T-helper 1 cell (primary cell): ENCODE measurements at places on chromosomes 12 and 14.

GRCh38 chr12:105744371-105745058 is 394.2 kb downstream of the NUAK1 start:
- DNase-seq: no peak

- DNase-seq: no peak
Measured at GRCh38 chr12:180445-180844, 33.5 kb downstream of the SLC6A12 start.

GRCh38 chr12:111215881-111216280 is 153.0 kb downstream of the PHETA1 start:
- no peak for DNase-seq

GRCh38 chr12:28217805-28218204 is 27.5 kb downstream of the CCDC91 start:
- no peak for DNase-seq

GRCh38 chr12:107243341-107243740 is 150.0 kb upstream of the CRY1 start:
- no peak for DNase-seq

- no peak for DNase-seq
Measured at GRCh38 chr12:124094188-124094587, 121.2 kb downstream of the ZNF664 start.

- DNase-seq: no peak
Measured at GRCh38 chr12:14774906-14775635, 28.2 kb downstream of the WBP11 start.

- DNase-seq: no peak
Measured at GRCh38 chr14:79614448-79614847, 596.9 kb downstream of the DIO2 start.

DNA sequence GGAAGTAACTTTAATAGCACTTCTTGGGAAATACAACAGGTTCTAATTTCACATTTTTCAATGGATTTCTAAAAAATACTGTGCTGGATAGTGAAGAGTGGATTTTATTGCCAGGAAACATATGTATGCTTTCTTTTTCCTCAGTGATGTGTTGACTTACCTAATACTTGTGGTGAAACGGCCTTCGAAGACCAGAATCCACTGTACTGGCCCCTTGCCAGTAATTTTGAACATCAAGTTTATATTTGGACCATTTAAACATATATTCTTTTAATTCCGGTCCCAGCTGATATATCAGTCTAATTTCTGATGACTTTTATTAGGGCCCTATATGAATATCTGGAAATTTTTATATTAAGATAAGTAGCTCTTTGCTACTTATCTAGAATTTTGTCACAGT is 1.8 kb downstream of the MSRB3 start:
- no peak for DNase-seq

GRCh38 chr12:122449317-122449716 is 26.8 kb upstream of the CLIP1 start:
- DNase-seq: no peak

- DNase-seq: no peak
Measured at GRCh38 chr12:131355361-131356245, 355.3 kb upstream of the SFSWAP start.

GRCh38 chr14:100440758-100441203 is 117.6 kb downstream of the SLC25A47 start:
- no peak for DNase-seq

GRCh38 chr12:13209436-13210235 is 13.1 kb downstream of the EMP1 start:
- no peak for DNase-seq

- no peak for DNase-seq
Measured at GRCh38 chr14:89348722-89349121, 68.3 kb downstream of the FOXN3 start.

DNA sequence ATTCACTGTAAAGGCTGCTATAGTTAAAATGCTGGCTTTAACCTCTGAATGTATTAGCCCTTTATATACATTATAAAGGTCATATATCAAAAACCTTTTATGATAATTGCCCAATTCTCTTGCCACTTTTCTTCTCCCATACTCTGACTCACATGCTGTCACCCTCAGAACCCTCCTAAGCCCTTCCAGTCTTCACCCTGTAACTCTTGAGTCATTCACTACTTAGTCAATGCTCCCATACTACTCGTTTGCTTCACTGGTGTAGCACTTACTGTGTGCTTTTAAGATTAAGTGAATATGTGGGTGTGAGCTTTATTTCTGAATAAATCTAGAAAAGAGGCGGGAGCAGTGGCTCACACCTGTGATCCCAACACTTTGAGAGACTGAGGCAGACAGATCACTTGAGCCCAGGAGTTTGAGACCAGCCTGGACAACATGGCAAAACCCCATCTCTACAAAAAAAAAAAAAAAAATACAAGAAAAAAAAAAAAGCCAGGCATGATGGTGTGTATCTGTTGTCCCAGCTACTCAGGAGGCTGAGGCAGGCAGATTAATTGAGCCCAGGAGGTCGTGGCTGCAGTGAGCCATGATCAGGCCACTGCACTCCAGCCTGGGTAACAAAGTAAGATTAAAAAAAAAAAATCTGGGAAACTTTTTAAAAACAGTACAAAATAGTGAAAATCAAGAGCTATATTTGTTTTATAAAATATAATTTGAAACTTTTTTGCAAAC is 37.6 kb downstream of the SPATA7 start:
- no peak for DNase-seq

- no peak for DNase-seq
Measured at GRCh38 chr12:96263449-96263902, 69.3 kb downstream of the ELK3 start.

GRCh38 chr12:120680165-120680738 is 6.7 kb upstream of the MLEC start:
- no peak for DNase-seq

- DNase-seq: no peak
Measured at GRCh38 chr12:132496710-132497109, 6.8 kb downstream of the FBRSL1 start.

DNA sequence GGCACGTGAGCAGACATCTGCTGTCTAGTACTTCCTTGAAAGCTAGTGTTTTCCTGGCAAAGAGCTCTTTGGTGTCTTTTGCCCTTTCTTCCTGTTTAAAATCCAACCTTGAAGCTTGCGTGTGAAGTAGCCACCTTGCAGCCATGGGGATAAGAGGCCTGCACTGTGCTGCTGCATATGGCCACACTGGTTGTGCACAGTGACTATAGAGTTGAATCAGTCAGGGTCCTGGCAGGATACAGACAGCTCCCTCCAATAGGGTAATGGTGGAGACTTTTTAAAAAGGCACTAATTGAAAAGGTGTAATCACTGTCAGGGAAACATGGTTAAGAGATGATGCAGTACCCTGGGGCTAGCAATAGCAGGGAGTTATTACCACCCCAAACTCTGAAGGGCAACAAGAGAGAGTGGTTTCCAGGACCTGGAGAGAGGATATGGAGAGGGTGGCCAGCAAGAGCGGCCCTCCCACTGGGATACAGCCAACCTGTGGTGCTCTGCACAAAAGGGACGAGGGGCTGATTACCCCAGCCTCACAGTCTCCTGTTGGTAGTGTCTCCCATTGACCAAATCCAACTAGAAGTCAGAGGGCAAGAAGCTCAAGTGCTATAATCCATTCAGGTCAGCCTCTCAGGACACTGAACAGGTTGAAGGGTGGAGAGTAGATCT is 4.8 kb upstream of the GLT8D2 start:
- no peak for DNase-seq

- no peak for DNase-seq
Measured at GRCh38 chr12:116123451-116124258, 153.8 kb downstream of the MED13L start.

- peak; percentile 69 for DNase-seq
Measured at GRCh38 chr14:95495538-95496025, 20.9 kb downstream of the SYNE3 start.

GRCh38 chr14:76501156-76501720 is 125.3 kb downstream of the ESRRB start:
- no peak for DNase-seq

DNA sequence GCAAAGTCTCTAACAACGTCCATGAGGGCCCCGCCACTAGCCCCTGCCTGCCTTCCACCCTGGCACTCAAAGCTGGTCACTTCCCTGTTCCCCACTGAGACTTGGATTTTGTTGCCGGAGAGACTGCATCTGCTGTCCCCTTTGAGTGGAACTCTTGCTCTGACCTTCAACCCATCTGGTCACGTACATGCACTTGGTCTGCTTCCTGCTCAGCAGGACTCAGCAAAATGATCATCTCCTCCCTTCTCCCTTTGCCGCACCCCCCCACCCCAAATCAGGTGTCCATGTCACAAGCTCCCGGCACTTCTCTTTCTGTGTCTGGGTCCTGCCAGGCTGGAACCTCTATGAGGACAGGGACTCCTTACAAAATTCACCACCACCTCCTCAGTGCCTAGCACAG is 180.9 kb downstream of the CHST11 start:
- no peak for DNase-seq

GRCh38 chr12:115891556-115892164 is 385.8 kb downstream of the MED13L start:
- DNase-seq: no peak

DNA sequence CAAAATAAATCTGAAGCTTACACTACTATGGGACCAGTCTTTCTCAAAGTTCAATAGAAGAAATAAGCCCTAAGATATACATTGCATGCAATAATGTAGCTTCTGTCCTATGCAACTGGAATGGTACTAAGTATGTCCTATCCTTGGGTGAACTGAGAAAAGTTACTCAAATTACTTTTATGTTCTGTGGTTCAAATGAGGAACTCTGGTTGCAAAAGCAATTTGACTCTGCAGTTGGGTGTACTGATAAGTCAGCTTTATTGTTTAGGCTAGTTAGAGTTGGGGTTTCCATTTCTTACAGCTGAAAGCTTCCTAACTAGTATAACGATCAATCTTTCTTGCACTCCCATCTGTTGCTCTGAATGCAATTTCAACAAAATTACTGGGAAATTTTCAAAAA is 29.2 kb downstream of the GPR135 start:
- no peak for DNase-seq

GRCh38 chr14:66401449-66402095 is 84.6 kb upstream of the CCDC196 start:
- no peak for DNase-seq

DNA sequence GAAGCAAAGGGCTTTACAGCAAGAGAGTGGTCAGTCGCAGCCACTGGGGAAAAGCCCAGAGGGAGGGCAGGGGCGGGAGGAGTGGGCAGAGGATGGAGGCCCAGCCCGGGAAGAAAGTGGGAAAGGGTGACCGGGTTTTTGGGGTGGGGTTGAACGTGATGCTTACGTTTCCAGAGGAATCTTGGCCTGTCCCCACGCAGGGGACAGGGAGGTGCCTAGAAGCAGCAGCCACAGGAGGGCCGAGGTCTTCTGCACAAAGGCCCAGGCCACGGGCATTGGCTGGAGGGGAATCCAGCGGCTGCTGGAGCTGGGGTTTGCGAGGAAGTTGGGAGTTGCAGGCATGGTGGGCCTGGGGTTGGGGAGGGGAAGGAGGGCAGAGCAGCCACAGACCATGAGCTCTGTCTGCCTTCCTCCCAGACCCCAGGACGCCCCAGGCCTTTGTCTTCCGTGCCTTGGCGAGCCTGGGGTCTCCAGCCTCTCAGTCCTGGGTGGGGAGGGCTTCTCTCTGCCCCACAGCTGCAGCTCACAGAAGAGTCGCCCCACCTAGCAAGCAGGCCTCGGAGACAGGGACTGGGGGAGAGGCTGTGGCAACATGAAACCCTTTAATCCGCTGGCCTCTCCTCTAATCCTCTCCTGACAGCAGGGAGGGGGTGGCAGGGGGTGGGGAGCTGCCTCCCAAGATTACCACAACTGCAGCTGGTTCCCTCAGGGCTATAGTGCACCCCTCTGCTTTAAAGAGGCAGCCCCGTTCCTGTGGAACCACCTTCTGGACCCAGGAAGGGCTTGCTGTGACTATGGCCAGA is at the start of gene CACNA2D4:
TSS of gene CACNA2D4 (minus strand) at position 572 of the 803 bp plus-strand sequence. CDS start at position 393, 179 bp downstream.
- DNase-seq: no peak

- DNase-seq: no peak
Measured at GRCh38 chr12:94109160-94109559, 39.2 kb upstream of the PLXNC1 start.

DNA sequence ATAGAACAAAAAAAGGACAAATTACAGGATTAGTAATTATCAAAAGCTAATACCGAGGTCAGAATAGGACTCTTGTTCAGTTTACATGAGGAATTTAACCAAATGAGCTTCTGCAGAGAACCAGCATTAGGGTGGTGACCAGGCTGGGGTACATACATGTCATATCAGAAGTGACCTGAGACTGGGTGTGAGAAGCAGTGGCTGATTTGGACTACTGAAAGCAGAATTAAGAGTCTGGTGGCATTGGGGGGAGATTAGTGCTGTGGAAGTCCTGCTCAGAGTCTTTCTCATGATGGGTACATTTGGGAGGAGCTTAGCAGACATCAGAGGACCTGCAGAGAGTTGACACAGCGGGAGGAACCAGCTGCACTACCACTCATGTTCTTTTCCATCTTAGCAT is 21.7 kb downstream of the TRAF3 start:
- no peak for DNase-seq

DNA sequence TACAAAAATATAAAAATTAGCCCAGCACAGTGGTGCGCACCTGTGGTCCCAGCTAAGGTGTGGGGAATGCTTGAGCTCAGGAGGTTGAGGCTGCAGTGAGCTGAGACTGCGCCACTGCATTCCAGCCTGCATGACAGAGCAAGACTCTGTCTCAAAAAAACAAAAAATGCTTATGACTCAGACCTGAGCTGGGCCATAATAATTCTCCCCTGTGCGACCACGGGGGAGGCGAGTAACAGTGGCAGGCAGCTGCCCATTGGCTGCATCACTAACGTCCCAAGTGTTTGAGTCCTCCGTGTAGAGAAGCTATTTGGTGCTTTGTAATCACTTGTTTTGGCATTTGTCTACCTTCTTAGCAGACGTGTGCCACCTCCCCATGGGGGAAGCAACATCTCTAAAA is 24.9 kb downstream of the PSMC1 start:
- DNase-seq: no peak

DNA sequence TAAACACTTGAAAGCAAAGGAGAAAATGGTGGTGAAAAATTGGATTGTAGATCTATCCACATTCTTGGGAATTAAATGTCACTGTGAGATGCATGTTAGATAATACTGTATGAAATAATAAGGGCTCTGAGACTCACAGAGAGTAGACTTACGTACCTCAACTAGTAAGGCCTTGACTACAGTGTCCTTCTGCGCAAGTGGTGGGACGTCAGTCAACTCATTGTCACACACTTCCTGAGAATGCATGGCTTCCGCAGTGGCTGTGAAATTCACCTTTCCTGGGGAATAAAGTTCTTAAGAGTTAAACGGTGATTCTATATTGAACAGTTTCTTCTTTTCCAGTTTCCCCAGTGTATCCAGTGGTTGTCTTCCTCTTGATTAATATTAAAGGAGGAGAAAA is 32.6 kb upstream of the PZP start:
- DNase-seq: no peak

DNA sequence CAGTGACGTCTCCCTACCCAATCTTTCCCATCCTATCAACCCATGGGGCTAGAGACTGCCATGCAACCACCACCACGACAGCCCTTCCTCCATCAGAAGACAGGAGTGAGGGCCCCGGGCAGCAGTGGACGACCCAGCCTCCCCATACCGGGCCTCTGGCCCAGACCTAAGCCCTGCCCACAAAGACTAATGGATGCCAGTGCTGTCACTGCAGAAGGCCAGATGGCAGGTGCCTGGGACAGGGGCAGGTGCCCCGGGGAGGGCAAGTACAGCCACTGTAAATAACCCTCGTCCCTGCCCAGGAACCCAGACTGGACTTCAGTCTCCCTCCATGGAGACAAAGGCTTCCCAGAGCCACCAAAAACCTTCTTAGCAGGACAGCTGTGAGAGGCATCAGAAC is 20.3 kb upstream of the HSPB8 start:
- DNase-seq: no peak

- DNase-seq: no peak
Measured at GRCh38 chr14:33986804-33987203, 35.9 kb upstream of the EGLN3 start.
